ENCODE measurements at places on chromosomes 1 and 21.

- peak; percentile 74 for DNase-seq
These were observed 28.9 kb upstream of the CLSTN1 start for GRCh38 chr1:9852410-9853248.

DNA sequence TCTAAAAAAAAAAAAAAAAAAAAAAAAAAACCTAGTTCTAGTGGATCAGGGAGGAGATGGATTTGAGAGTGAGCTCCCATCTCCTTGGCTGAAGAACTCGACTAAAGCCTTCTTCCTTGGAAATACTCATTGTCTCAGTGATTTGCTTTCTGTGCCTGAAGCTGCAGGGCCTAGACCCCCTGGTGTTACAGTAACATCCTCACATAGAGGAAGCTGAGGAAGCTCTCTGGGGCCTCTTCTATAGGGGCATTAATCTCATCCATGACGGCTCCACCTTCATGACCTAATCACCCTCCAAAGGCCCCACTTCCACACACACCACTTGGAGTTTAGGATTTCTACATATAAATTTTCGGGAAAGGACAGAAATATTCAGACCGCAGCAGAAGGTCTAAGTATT lies 95.9 kb upstream of the ETS2 start:
- DNase-seq: no peak

- no peak for DNase-seq
These were observed 84.5 kb downstream of the RPS6KC1 start for GRCh38 chr1:213135572-213135971.

DNA sequence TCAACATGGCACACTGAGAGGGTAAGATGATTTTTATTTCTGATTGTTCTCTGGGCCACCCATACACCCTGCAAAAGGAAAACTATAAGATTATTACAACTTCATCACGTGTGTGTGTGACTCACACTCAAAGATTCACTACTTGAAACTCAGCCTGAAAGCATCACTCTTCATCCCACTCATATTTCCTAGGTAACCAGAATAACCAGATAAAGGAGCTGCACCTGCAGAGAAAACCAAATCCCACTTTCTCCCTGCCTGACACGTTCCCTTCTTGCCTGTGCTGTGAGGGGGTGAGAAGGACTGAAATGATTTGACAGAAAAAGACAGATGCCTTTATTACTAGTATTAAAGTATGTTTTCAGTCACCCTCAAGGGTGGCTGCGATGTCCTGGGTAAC lies 131.6 kb downstream of the TGFBR3 start:
- no peak for DNase-seq

DNA sequence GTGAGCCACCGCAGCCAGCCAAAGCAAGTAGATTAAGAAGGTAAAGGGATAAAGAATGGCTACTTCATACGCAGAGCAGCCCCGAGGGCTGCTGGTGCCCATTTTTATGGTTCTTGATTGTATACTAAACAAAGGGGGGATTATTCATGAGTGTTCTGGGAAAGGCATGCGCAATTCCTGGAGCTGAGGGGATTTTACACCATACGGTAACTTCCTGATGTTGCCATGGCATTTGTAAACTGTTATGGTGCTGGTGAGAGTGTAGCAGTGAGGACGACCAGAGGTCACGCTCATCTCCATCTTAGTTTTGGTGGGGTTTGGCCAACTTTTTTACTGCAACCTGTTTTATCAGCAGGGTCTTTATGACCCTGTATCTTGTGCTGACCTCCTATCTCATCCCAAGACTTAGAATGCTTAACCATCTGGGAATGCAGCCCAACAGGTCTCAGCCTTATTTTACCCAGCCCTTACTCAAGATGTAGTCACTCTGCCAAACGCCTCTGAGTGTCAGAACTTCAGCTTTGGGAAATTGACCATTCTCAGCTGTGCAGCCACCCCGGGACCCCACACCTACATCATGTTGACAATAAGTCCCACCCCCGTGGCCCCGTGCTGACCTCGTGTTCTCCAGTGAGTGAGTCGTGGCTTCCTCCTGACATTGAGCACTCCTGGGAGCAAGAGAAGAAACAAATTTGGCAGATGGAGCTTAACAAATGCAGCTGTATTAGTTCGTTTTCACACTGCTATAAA lies 149.4 kb upstream of the COL6A1 start:
- no peak for DNase-seq

GRCh38 chr1:227921461-227922185 lies 26.1 kb downstream of the WNT9A start:
- DNase-seq: no peak

All from astrocyte of the cerebellum (primary cell).